ENCODE measurements at places on chromosomes 4 and X.

DNA sequence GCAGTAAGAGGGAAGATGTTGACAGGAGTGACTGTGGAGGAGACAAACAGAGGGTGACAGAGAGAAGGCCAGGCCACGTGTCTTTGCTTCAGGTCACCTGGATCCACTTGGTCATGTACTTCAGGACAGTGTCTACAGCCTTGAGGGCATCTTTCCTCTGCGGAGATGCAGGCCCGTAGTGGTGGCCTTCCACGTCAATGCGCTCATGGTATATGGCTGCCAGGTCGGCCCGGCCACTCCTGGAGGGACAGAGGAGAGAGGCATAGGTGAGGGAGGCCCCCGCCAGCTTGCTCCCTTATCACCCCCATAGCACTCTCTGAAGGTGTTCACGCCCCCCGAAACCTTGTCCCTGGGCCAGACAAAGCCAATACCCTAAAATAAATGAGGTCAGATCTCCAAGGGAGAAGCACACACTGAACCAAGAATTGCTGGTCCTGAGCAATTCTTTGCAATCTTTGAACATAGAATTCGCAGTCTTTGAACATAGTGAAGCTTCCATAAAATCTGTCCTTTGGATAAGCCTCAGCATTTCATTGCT is 99.9 kb downstream of the ENPP6 start:
- DNase-seq, result no peak

GRCh38 chr4:71907782-71908181 is 123.9 kb upstream of the GC start:
- DNase-seq, result no peak

DNA sequence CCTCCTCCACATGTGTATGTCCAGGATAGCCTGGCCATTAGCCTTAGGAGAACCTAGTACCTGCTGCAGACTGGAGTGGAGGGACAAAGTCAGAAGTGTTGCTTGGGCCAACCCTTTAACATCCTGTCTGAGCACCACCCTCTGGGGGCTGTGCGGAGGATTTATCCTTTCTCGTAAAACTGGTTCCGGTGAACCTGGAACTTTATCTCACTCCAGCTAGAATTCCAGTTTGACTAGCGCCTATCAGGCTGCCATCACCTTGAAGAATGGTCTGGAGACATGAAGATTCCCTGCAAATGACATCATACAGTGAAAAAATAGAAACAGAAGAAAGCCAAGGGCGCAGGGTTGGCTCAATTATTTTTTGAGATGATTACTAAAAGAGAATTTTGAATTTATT is 4.0 kb downstream of the TCEAL8 start:
- DNase-seq, result no peak

- no peak for DNase-seq
Observed at GRCh38 chr4:176963121-176963520, 170.4 kb upstream of the VEGFC start.

- DNase-seq, result no peak
Observed at GRCh38 chrX:45077748-45078424, 122.8 kb downstream of the DIPK2B start.

GRCh38 chr4:57342411-57342810 is 232.2 kb upstream of the IGFBP7 start:
- no peak for DNase-seq

- no peak for DNase-seq
Observed at GRCh38 chrX:15146515-15146914, 123.4 kb downstream of the ASB9 start.

DNA sequence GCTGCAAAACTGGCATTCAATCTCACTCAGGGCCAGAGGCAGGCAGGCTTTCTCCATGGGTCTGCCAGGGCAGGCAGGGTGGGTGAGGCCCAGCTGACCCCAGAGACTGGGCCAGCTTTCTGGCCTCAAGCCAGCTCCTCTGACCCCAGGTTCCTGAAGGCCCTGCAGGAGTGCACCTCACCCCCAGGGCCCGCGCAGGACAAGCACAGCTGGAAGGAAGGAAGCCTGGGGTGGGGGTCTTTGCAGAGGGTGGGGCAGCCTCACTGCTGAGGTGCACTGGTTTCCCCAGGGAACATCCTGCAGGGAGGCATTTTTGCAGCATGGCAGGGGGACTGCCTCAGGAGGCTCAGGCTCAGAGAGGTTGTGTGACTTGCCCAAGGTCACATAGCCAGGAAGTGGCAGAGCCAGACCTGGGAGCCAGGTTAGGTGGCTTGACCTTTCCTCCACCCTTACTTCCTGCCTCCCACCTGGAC is 31.5 kb upstream of the AFAP1 start:
- no peak for DNase-seq

DNA sequence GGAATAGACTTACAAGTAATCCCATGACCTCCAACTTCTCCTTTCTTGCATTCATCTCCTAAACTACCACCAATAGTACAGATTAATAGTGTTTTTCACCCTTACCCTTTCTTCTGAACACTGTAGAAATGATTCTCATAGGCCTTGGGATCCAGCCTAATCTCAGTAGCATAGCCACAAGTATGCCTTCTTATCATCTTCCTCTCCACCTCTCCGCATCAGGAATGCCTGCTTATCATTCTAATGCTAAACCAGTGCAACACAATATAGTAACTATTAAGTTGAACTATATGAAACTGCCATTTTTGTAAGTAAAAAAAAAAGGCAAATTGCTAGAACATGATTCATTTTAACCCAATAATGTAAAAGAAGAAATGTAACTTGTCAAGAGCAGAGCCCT is 79.5 kb upstream of the IL2 start:
- no peak for DNase-seq

DNA sequence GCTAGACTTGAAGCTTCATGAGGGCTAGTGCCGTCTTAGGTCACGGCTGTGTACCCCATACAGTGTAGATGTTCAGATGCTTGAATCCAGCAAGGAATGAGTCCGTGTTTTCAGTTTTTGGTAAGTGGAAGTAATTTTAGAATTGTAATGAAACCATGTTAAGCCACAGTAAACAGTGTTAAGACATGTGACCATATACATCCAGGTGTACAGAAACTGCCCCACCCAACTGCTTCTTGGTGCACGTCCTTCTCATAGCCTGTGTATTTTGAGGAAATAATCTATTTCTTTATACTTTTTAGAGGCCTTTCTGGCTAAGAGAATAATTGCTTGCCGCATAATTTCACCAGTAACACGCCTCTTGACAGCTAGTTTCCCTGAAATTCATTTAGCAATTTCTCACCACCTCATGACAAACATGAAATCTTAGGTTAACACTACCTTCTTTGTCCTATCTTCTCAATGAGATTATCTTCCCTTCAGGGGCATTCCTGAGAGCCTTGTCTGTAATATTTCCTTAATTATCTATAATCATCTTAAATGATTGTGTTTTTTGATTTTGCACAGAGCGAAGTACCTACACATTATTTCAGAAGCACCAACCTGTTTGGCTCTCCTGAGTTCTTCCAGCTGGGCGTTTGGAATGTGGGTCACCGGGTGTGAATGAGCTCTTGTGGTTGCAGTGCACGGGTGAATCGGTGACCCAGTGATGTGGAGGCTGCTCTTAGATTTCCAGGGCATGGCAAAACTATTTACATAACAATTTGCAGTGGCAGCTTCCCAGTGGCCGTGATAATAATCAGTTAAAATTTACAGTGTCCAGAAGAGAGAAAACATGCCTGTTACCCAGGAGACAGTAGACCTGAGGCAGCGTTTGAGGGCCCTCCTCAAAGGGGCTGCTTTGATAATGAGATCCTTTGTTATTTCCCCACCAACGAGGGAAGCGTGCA is 50.2 kb upstream of the TADA2B start:
- DNase-seq, result peak; percentile 60

GRCh38 chrX:42824541-42824940 is 46.6 kb upstream of the PPP1R2C start:
- no peak for DNase-seq

- no peak for DNase-seq
Observed at GRCh38 chr4:10305816-10306215, 151.4 kb downstream of the ZNF518B start.

DNA sequence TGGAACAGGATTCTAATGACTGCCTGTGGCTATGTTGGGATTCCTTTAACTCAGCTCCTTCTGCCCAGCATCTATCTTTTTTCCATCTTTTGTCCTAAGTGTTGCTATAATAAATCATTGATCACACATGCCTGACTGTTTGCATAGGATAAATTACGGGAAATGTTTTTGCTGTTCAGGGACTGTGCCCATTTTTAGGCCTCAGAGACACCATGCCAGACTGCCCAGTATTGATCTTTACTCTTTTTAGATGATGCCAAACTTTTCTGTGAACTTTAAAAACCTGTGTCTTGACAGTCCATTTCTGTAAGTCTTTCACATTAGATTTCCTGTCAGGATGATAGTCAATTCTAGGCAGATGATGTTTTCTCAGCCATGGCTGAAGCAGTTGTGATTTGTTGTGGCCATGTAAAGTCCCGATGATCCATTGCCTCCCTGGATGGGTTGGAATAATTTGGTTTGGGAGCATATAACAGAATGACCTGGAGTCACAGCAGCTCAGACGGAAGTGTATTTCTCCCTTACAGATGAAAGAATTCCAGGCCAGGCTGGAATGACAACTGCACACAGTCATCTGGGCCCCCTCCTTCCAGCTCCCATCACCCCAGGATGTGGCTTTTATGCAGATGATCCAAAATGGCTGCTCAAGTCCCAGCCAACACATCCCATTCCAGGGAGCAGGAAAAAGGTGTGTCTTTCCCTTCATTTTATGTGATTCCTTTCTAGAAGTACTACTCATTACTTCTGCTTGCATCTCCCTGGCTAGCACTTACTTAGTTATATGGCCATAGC is 3.4 kb downstream of the HTT-AS start:
- no peak for DNase-seq

GRCh38 chr4:130484826-130485225 is 1388.9 kb downstream of the C4orf33 start:
- no peak for DNase-seq

DNA sequence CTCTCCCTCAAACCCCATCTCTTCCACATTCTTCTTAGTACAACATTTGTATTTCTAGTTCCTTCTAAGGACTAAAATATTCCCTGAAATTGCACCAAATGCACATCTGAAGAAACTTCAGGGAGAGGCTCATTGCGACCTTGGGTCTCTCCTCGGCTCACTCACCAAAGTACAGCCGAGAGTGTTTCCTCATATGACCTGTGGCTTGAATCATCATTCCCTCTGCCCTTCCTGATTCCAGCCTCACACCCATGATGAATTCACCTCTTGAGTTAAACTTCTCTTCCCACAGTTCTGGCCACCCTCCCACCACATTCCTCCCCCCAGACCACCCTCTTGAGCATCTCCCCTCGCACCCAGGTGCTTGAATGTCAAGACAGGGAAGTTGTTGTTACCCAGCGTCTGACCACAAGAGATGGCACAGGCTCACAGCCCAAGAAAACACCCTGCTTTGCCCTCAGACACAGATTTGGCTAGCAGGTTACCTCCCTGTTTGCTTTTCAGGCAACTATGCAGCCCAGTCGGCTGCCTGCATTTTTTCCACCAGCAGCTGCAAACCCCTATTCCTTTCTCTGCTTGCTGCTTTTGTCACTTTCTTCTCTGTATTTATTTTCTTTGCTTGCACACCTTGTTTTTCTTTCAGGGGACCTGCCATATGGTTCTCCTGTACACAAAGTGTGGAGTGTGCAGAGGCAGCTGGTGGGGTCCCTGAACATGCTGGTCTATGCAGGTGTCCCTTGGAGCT is 214.8 kb downstream of the SPATA18 start:
- DNase-seq, result no peak

- no peak for DNase-seq
Observed at GRCh38 chrX:65528705-65529340, 5.8 kb downstream of the LAS1L start.

GRCh38 chr4:152824561-152824960 is 44.8 kb downstream of the ARFIP1 start:
- no peak for DNase-seq

GRCh38 chr4:2332201-2332975 is 70.5 kb upstream of the MXD4 start:
- DNase-seq, result no peak

DNA sequence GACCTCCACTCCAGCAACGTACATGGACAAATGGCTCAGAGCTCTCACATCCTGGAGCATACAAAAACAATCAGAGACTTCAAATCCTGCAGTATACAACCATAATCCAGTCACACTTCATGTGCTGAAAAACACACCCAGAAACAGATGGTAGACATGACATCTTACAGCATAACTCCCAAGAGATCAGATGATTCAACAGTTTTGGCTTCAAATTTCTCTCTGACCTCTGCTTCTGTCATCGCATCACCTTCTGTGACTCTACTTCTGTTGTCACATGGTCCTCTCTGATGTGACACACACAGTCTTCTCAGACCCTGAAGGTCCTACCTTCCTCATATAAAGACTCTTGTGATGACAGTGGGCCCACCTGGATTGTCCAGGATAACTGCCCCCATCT is 18.5 kb downstream of the SUV39H1 start:
- no peak for DNase-seq

- no peak for DNase-seq
Observed at GRCh38 chr4:156146571-156146970, 192.9 kb upstream of the CTSO start.

- DNase-seq, result no peak
Observed at GRCh38 chrX:11478026-11478425, 184.8 kb downstream of the AMELX start.

DNA sequence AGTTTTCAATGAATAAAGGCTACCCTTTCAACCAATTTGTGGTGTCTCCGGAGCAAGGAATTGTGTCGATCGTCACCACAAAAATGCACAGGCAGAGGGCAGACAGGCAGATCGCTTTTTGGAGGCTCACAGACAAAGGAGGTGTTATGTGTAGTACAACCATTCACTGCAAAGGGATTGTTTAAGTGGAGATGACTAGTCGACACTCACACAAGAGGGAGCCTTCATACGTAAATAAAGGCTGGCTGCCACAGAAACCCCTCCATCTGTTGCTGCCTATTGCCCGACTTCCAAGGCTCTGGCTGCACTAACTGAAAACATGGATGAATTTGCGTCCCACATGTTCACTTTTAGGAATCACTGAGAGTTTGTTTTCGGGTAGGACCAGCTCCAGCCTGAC is 281.1 kb downstream of the NKX6-1 start:
- DNase-seq, result no peak

DNA sequence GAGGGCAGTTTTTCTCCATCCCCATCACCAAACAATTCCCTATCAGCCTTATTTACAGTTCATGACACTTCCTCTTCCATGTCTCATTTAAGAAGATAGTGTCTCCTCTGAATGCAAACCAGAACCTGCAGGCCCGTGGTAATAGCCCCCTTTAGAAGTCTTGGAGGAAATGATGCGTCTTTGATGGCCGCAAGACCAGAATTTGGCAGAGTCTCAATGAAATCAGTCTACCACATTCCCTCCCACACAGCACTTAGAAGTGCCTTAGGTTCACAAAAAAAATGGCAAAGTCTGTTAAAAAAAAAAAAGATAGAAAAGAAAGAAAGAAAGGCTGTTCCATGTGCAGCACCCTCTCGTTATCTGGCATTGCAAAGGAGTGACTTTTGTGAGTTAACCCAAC is 2.1 kb upstream of the KDR start:
- DNase-seq, result no peak

- no peak for DNase-seq
Observed at GRCh38 chr4:71113294-71113693, 119.8 kb downstream of the DCK start.

DNA sequence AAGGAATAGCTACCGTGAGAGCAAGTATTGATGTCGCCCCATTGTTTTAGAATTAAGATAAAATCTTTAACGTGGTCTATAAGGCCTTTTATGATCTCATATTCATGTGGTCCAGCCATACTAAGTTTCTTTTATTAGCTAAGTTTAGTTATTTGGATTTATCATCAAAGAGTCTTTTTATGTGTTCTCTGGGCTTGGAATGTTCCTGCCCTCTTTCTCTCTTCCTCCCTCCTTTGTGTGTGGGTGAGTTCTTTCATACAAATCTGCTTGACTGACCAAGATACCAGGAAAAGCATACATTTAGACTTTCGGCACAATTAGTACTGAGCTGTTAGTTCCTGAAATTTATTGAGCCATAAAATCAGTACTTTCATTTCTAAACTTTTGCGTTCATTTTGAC is 11.3 kb downstream of the TDO2 start:
- DNase-seq, result peak; percentile 3

Data from kidney glomerular epithelial cell (primary cell).